ENCODE measurements at places on chromosomes 1 and 21. TPM values are rescaled to one million over a fixed set of nuclear protein-coding genes. Genes with fewer than 3 reads are reported as not detected.

DNA sequence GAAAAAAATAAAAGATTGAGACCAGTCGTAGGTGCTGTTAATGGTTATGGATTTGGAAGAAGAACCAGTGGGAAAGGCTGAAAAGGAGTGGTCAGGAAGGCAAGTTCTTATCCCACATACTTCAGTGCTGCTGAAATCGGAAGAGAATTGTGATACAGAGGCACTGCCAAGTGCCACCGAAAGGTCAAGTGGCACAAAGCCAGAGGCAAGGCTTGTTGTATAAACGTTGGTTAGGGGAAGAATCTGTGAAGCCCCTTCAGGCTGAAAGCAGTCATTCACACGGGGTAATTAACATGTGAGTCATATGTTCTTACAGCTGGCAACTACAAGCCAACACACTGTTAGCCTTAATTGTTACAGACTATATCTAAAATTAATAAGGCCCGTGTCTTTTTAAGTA is 48.8 kb downstream of the ZBTB40 start:
- peak; percentile 21 for DNase-seq
- H3K4me3 ChIP-seq = no peak overlapping the region
- H3K4me1 ChIP-seq = peaks cover 22% of the 10 kb centered on the region

GRCh38 chr21:29163341-29164115 is 33.1 kb downstream of the MAP3K7CL start:
- DNase-seq = peak; percentile 38
- H3K4me3 ChIP-seq = no peak overlapping the region
- H3K27ac ChIP-seq = no peak overlapping the region
- H3K4me1 ChIP-seq = peaks cover 30% of the 10 kb centered on the region
- H3K36me3 ChIP-seq = no peaks in the 10 kb centered on the region
- H3K27me3 ChIP-seq = no peaks in the 10 kb centered on the region

- no peaks in the 10 kb centered on the region for H3K36me3 ChIP-seq
- peaks cover 26% of the 10 kb centered on the region for H3K4me1 ChIP-seq
Observed at GRCh38 chr1:66757722-66758240, 5.5 kb downstream of the DYNLT5 start.

DNA sequence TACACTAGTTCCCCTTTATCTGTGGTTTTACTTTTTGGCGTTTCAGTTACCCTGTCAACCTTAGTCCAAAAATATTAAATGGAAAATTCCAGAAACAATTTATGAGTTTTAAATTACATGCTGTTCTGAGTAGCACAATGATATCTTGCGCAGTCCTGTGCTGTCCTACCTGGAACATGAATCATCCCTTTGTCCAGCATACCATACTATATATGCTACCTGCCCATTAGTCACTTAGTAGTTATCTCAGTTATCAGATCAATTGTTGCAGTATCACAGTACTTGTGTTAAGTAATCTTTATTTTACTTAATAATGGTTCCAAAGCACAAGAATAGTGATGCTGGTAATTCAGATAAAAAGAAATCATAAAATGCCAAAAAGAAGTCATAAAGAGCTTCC is 52.7 kb downstream of the AGBL4 start:
- H3K36me3 ChIP-seq = no peaks in the 10 kb centered on the region
- no peaks in the 10 kb centered on the region for H3K27me3 ChIP-seq
- no peak for DNase-seq
- H3K27ac ChIP-seq = no peak overlapping the region
- H3K4me1 ChIP-seq = no peaks in the 10 kb centered on the region

- H3K27me3 ChIP-seq = no peaks in the 10 kb centered on the region
- peaks cover 27% of the 10 kb centered on the region for H3K36me3 ChIP-seq
- H3K4me1 ChIP-seq = peaks cover 13% of the 10 kb centered on the region
- H3K4me3 ChIP-seq = no peak overlapping the region
- H3K27ac ChIP-seq = no peak overlapping the region
- DNase-seq = no peak
Observed at GRCh38 chr1:202130297-202130721, 7.6 kb downstream of the GPR37L1 start.

DNA sequence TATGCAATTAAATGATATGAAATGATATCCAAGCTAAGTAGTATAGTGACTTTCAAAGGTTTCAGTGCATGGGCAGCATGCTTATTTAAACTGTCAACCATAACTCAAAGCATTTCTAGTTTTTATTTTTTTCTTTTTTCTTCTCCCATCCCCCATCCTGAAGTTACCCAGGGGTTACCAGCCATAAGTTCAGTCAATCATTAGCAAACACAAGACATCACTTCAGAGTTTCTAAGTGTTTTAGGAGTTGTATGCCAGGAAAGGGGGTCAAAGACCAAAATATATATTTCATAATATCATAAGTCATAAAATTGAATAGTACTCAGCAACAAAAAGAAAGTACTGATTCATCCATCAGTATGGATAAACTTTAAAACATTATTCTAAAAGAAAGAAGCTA is 28.7 kb downstream of the DHX9 start:
- H3K4me3 ChIP-seq = no peak overlapping the region
- DNase-seq = no peak
- H3K36me3 ChIP-seq = peaks cover 100% of the 10 kb centered on the region
- H3K4me1 ChIP-seq = no peaks in the 10 kb centered on the region

DNA sequence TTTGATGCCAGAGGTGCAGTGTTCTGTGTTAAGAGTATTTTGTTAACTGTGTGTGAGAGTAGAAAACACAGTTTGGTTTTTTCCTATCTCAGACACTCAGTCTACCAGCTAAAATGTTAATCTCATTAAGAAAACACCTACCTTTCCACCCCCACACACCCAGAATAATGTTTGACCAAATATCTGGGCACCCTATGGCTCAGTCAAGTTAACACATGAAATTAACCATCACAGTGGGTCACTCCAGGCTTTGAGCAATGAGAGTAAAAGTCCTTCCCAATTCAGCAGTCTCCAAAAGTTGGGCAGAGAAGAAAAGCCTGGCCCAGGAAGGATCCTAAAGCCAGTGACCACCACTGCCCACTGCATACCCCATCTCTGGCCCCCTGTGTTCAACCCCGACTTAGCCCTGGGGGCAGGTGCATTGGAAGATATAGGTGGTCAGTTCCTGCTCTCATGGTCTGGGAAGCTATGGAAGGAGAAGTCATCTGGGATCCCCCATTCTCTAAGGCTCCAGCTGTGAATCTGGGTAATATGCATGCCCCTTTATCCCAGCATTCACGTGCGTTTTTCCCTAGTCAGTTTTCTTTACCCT is 50.2 kb upstream of the CSF3R start:
- H3K4me3 ChIP-seq = no peak overlapping the region
- DNase-seq = no peak
- H3K27ac ChIP-seq = no peak overlapping the region
- no peaks in the 10 kb centered on the region for H3K36me3 ChIP-seq

GRCh38 chr21:43287795-43288755 is 119.3 kb downstream of the CRYAA start:
- no peak for DNase-seq
- no peaks in the 10 kb centered on the region for H3K36me3 ChIP-seq
- H3K27ac ChIP-seq = no peak overlapping the region
- no peak overlapping the region for H3K4me3 ChIP-seq
- no peaks in the 10 kb centered on the region for H3K27me3 ChIP-seq

DNA sequence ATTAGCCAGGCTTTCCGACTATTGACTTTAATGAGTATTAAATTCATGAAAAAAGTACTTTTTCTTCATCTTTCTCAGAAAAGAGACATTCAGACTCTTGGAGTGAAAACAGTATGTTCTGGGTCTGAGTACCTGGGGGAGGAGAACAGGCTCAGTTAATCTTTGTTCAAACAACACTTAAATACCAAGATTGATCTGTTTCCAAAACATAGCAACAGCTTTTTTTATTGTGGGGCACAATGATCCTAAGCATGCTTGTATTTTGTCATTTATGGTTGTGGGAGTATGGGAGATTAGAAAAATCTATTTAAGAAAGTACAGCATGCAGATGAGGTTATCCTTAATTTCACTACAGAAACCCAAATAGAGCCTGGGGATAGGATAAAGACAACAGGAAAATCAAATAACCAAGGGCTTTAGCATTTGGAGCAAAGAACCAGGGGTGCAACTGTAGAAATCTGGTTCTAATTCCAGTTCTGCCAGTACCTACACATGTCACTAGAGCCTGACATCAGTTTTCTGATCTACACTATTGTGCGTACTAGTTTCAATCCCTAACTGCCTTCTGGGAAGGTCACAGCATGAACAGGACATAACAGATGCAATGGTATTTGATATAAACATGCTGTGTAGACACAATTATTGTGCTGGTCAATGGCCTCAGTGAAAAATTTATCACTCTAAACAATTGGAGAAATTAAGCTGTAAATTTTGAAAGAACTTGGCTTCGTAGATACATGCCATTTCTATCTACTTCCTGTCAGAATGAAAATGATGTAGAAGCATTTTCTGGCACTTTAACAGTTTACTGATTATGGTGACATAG is 91.2 kb downstream of the KCNK1 start:
- no peak overlapping the region for H3K27ac ChIP-seq
- H3K36me3 ChIP-seq = no peaks in the 10 kb centered on the region
- no peak for DNase-seq

DNA sequence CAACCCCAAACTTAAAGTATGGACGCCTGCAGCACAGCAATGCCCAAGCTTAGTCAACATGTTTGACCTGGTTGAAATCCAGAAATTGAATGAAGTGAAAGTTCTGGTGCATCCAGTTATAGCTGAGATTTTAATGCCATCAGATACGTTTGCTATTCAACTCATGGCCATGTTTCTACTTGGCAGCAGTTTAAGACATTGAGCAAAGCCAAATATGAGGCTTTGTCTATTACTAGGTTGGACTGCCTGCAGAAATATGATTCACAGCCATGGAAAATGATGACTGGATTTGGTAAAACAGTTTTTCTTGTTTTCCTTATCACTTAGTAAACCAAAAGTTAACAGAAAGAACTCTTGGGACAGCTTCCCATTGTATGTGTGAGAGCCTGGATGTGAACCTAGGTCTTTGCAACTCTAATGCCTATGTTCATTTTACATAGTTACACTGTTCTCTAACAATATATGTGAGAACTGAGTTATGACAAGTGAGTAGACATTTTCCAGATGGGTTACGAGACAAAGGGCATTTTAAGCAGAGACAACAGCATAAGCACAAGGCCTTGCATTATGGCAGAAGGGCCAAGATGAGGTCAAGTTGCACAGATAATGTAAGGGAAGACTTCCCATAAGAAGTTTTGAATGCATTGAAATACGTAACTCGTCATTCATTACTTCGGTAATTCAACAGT is 32.4 kb upstream of the MYSM1 start:
- no peak for DNase-seq
- H3K4me3 ChIP-seq = no peak overlapping the region

DNA sequence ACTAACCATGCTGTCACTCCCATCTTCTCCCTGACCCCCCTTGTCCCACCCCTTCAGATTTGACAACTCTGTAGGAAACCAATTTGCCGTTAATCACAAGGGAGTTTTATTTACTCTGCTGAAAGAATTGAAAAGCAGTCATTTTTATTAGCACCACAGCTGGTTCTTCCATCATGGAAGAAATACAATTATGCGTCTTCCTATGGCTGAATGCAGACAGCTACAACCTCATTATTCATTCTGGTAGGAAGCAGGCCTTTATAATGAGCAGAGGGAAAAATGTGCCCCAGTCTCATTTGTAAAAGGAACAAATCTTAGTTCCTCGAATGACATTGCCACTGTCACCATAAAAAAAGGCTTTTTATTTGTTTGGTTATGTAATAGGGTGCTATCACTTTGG is 35.2 kb downstream of the JUN start:
- no peak overlapping the region for H3K27ac ChIP-seq
- H3K27me3 ChIP-seq = no peaks in the 10 kb centered on the region
- no peak for DNase-seq

GRCh38 chr1:55955016-55955621 is 624.2 kb downstream of the PLPP3 start:
- H3K4me3 ChIP-seq = no peak overlapping the region
- no peaks in the 10 kb centered on the region for H3K27me3 ChIP-seq
- no peak for DNase-seq

- H3K36me3 ChIP-seq = no peaks in the 10 kb centered on the region
- H3K27ac ChIP-seq = no peak overlapping the region
- no peaks in the 10 kb centered on the region for H3K4me1 ChIP-seq
- H3K27me3 ChIP-seq = no peaks in the 10 kb centered on the region
Observed at GRCh38 chr21:14926186-14926585, 138.6 kb downstream of the NRIP1 start.

DNA sequence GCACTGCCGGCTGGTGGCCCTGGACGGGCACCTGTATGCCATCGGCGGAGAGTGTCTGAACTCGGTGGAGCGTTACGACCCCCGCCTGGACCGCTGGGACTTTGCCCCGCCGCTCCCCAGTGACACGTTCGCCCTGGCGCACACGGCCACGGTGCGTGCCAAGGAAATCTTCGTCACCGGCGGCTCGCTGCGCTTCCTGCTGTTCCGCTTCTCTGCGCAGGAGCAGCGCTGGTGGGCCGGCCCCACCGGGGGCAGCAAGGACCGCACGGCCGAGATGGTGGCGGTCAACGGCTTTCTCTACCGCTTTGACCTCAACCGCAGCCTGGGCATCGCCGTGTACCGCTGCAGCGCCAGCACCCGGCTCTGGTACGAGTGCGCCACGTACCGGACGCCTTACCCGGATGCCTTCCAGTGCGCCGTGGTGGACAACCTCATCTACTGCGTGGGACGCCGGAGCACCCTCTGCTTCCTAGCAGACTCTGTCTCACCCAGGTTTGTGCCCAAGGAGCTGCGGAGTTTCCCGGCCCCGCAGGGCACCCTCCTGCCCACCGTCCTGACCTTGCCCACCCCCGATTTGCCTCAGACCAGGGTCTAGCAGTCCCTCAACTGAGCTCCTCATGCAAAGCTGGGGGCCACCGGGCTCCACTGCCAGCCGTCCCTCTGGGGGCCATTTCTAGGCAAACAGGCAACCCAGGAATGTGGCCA is 2.1 kb downstream of the KLHDC7A start:
- no peak for DNase-seq
- H3K27ac ChIP-seq = no peak overlapping the region
- H3K36me3 ChIP-seq = no peaks in the 10 kb centered on the region
- no peak overlapping the region for H3K4me3 ChIP-seq

DNA sequence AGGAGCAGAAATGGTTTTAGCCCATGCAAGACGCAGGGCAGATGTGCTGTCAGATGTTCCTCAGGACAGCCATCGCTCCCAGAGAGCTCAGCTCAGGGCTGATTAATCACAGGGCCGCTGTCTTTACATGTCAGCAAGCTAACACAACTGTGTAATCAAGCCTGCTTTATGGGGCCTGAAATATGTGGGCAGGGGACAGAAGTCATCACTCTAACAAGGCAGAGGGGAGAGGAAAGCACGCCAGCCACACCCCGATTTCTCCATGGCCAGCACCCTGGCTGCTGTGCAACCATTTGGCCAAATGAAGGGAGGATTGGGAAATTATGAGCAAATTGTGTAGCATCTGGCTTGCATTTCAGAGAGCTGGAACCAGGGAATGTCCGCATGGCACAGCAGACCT is 368.8 kb downstream of the NPHP4 start:
- peaks cover 48% of the 10 kb centered on the region for H3K27me3 ChIP-seq
- no peaks in the 10 kb centered on the region for H3K36me3 ChIP-seq
- DNase-seq = no peak
- H3K4me1 ChIP-seq = no peaks in the 10 kb centered on the region
- no peak overlapping the region for H3K27ac ChIP-seq
- H3K4me3 ChIP-seq = no peak overlapping the region

GRCh38 chr1:33736496-33736895 is 127.4 kb upstream of the HMGB4 start:
- H3K27me3 ChIP-seq = peaks cover 34% of the 10 kb centered on the region
- H3K27ac ChIP-seq = no peak overlapping the region
- H3K4me3 ChIP-seq = no peak overlapping the region
- H3K36me3 ChIP-seq = no peaks in the 10 kb centered on the region
- H3K4me1 ChIP-seq = no peaks in the 10 kb centered on the region
- DNase-seq = no peak

Gene NEXN
- 460 TPM for total RNA-seq

Gene IGFN1
- total RNA-seq = 0.02 TPM

Gene CDC42BPA
- total RNA-seq = 39.5 TPM

Gene GJA9
- total RNA-seq = not detected

Gene CLK2
- total RNA-seq = 18.2 TPM

Gene NHLH1
- total RNA-seq = not detected

All from heart right ventricle (tissue), 16 donors.